ENCODE measurements at places on chromosomes 7 and 10. TPM values are rescaled to one million over a fixed set of nuclear protein-coding genes. Genes with fewer than 3 reads are reported as not detected.

Gene LLCFC1
- not detected for total RNA-seq

Gene SNCG
- total RNA-seq = 23.8 TPM

Gene ASL
- 28.0 TPM for total RNA-seq

Gene ABCB4
- 3.4 TPM for total RNA-seq

Gene HOXA11
- 9.6 TPM for total RNA-seq

Gene SLC26A5
- not detected for total RNA-seq

Gene ACADSB
- total RNA-seq = 8.0 TPM

Gene CADPS2
- 16.4 TPM for total RNA-seq

Gene NYAP1
- total RNA-seq = 0.14 TPM

Gene TAC1
- total RNA-seq = not detected

Gene TYW1B
- 1.3 TPM for total RNA-seq

Gene WNT16
- 0.14 TPM for total RNA-seq

Gene DTX2
- total RNA-seq = 2.6 TPM

Gene SEMA3C
- total RNA-seq = 127 TPM

Gene TRPV5
- total RNA-seq = not detected

Gene CNPY1
- not detected for total RNA-seq

Gene CXCL12
- 135 TPM for total RNA-seq

Gene PNLIPRP1
- not detected for total RNA-seq

Gene KIF5B
- total RNA-seq = 128 TPM

Gene METTL2B
- total RNA-seq = 30.9 TPM

Gene TCF7L2
- 4.8 TPM for total RNA-seq

Gene ANK3
- 3.3 TPM for total RNA-seq

Gene ZC3HAV1
- 25.9 TPM for total RNA-seq

Gene PTN
- 27.8 TPM for total RNA-seq

Gene FOXI2
- total RNA-seq = not detected

Gene ZKSCAN1
- 32.1 TPM for total RNA-seq

Gene BLNK
- 0.28 TPM for total RNA-seq

Gene TSPAN33
- 1.3 TPM for total RNA-seq

Gene NUTM2A
- 0.28 TPM for total RNA-seq

Gene MYO1G
- total RNA-seq = under 0.01 TPM

Gene CTNNA3
- not detected for total RNA-seq

Gene SPDYE5
- not detected for total RNA-seq

Gene GLCCI1
- total RNA-seq = 9.0 TPM

Gene FAM149B1
- total RNA-seq = 30.3 TPM

Gene WNT8B
- total RNA-seq = not detected

Gene TUBB8
- under 0.01 TPM for total RNA-seq

Gene PDE6C
- total RNA-seq = not detected

Gene VAX1
- not detected for total RNA-seq

Gene CHAT
- total RNA-seq = not detected

Gene ANKRD61
- not detected for total RNA-seq

Gene CPXM2
- total RNA-seq = 29.0 TPM

Gene ASIC3
- 0.14 TPM for total RNA-seq

Gene GLI3
- total RNA-seq = 5.1 TPM

Gene PALS2
- total RNA-seq = 49.8 TPM

Gene ENKUR
- total RNA-seq = under 0.01 TPM

Measured in smooth muscle cell of bladder (primary cell).